ENCODE measurements at places on chromosomes 5 and 9.

DNA sequence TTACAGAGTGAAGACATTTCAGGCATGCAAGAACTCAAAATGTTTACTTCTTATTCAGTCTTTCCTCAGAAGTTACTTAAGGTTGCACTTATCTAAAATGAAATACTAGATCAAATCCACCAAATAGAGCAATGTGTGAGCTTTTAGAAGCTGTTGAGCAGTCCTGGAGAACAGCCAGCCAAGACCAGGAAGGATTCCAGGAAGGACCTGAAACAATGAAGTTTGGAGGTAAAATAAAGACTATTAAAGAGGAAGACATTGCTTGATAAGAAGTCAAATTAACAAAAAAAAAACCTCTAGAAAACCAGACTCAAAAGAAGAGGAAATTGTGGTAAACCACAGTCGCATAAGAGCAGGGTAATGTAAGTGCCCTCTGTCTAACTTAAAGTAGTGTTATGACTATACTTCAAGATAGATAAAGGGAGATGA is 156.2 kb upstream of the S1PR3 start:
- no peak for DNase-seq

GRCh38 chr9:73269430-73270101 is 117.9 kb downstream of the ANXA1 start:
- DNase-seq: no peak

DNA sequence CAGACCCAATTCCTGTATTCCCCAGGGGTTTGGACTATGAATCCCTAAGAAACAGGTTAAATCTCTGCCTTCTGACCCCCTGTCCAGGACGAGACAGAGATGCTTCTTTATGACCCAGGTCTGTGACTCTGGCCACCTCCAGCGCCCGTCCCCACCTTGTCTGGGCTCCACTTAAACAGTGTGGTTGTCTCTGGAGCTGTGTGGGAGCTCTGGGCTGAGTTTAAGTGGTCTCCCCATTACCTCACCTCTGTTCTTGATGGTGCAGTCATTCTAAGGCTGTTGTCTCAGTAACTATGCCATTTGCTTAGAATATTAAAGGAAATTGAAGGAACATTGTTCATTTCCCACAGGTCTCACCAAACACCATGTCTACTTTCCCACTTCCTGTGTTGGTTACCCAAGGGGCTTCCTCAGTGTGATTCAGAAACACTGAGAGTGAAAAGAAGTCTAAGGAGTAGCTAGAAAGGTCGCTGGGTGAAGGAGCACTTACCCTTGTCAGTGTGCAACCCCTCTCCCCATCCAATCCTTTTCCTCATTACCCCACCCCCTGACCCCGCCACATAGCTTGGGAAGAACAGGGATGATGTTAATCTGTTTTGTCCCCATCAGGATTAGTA is 127.8 kb upstream of the CKMT2 start:
- DNase-seq: no peak

- DNase-seq: no peak
Observed at GRCh38 chr5:14405706-14406553, 175.7 kb upstream of the OTULINL start.

- no peak for DNase-seq
Observed at GRCh38 chr9:94950040-94950578, 223.6 kb downstream of the AOPEP start.

- DNase-seq: no peak
Observed at GRCh38 chr5:164265566-164265965, 760.1 kb downstream of the MAT2B start.

DNA sequence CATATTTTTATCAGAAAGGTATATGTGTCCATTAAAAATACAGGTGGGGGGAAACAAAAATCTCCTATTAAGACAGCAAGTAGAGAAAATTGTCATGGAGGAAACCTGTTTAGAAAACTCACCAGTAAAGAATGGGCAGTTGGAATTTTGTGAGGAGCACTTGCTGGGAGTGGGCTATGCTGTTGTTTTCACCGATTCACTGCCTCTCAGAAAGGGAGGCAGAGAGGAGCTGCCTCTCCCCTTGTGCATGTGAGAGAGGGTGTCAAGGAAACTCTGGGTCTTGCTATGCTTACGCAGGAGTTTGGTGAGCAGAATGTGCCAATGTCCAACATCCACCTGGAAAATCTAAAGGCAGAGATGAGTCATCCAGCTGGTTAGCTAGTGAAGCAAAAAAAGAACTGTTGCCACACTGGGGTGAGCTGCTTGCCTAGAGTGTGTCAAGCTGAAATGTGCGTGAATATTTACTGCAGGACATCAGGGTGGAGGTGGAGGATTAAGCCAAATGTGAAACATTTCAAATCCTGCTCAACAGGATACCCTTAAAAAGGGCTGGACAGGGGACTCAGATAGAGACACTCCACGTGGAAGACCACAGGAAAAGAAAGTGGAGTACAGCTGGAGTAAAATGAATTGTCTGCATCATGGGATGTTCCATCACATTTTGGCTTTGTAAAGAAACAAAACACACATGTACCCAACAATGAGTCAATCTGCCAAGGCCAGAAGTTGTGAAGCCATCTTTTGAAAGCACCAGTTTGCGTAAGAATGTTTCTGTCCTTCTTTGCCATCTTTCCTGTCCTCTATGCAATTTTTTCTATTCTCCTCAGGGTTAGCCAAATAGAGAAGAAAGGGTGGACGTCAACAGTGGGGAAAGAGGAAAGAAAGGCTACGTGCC is 449.7 kb upstream of the MPDZ start:
- DNase-seq: no peak

- DNase-seq: no peak
Observed at GRCh38 chr9:87795178-87795577, 69.3 kb downstream of the CTSL start.

GRCh38 chr9:113131689-113132151 is 19.1 kb upstream of the SLC31A2 start:
- no peak for DNase-seq

GRCh38 chr5:126516133-126516532 is 78.9 kb downstream of the ALDH7A1 start:
- DNase-seq: no peak

GRCh38 chr5:160921-161802 is 30.1 kb upstream of the LRRC14B start:
- DNase-seq: no peak

GRCh38 chr5:107769519-107769918 is 98.8 kb upstream of the EFNA5 start:
- no peak for DNase-seq

- DNase-seq: no peak
Observed at GRCh38 chr5:132179405-132179804, 48.2 kb downstream of the P4HA2 start.

- DNase-seq: no peak
Observed at GRCh38 chr9:136278221-136278620, 25.7 kb downstream of the CCDC187 start.

DNA sequence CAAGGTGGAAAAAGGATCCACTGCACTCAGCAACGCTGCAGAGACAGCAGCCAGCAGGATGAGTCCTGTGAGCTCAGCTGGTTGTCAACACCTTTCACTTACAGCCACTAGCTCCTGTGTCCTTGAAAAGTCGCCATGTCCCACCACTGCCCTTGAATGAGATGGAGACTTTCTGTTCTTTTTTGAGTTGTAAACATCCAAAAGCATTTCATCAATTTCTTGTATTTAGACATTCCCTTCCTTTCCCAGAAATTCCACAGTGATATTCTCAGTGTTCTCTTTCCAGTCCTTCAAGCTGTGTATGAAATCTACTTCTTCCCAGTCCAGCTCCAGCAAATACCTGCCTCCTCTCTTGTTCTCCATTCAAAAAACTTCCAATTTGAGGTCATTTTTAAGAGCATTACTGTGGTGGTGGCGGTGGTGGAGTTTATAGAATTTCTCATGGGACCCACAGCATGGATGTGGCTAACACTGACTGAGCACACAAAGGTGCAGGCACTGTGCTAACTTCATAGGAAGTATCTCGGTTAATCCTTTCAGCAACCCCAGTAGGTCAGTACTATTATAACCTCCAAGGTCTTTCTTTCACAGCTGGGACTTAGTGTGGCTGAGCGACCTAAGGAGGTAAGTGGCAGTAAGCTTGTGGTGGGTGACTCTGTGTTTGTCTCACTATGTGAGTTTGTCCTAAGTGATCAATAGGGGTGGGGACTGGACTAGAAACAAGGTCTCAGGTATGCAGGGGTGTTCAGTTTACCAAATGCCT is 15.0 kb upstream of the GPX3 start:
- DNase-seq: no peak

DNA sequence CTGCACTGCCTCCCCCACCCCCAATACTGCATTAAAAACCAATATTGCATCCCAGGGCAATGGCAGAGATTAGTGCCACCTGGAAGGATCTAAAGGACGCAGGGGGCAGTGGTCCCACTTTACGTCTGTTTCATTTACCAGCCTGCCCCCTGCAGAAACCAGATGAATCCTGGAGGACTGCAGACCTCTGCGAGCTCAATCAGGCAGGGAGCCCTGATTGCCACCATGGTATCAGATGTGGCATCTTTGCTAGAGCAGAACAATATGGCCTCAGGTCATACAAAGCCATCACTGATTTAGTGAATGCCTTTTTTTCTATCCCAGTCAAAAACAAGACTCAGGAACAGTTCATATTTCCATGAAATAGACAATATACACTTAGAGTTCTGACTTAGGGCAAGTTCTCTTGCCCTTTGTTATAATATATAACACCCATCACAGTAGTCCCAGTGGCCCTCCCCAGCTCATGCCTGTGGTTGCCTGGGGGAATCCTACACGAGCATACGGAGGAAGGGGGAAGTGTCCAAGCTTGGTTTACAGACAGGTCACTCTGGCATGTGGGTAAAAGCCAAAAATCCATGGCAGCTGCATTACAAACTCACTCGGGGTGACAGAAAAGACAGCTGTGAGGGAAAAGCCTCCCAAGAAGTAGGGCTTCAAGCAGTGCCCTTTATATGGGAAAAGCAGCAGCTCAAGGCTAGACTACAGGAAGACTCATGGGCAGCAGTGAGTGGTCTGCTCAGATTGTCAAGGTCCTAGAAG is 85.1 kb downstream of the MED27 start:
- DNase-seq: no peak

GRCh38 chr9:93112864-93113389 is 16.9 kb downstream of the CARD19 start:
- DNase-seq: no peak

DNA sequence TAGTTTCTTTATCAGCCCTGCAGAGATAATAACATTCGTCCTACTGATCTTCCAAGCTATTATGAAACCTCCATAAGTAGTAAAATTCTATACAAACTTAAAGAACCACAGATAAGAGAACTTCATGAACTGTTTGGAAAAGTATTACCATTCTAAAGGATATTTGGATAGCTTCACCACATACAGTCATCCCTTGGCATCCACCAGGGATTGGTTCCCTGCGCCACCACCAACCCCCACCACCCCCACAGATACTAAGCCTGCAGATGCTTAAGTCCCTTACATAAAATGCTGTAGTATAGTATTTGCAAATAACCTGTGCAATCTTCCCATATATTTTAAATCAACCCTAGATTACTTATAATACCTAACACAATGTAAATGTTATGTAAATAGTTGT is 61.4 kb upstream of the SHISAL2B start:
- no peak for DNase-seq

DNA sequence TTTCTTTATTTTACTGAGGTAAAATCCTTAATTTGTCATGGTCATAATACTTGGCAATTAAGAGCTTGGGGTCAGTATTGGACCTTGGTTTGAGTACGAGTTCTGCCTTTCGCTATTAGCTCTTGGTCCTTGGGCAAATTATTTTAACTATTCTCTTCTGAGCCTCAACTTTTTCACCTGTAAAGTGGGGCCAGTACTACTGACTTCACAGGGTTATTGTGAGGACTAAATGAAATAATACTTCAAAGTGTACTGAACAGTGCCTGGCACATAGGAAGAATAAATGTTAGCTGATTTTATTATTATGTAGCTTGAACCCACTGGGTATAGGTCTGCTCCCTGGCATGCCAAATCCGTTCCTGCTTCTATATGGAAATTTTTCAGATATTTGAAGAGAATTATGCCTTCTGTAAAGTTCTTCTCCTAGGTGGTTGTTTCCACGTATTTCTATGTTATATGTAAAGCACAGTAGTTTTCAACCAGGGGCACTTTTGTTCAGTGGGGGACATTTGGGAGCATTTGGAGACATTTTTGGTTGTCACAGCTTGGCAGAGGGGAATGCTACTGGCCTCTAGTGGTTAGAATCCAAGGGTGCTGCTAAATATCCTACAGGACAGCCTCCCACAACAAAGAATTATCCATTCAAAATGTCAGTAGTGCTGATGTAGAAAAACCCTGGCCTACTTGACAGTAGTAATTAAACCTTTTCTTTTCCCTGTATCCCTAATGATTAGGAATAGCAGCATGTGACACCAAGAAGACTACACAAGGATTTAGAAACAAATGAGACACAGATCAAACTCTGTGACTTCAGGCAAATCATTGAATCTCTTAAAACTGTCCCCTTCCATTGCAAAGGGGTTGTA is 4.5 kb downstream of the RCL1 start:
- DNase-seq: no peak

DNA sequence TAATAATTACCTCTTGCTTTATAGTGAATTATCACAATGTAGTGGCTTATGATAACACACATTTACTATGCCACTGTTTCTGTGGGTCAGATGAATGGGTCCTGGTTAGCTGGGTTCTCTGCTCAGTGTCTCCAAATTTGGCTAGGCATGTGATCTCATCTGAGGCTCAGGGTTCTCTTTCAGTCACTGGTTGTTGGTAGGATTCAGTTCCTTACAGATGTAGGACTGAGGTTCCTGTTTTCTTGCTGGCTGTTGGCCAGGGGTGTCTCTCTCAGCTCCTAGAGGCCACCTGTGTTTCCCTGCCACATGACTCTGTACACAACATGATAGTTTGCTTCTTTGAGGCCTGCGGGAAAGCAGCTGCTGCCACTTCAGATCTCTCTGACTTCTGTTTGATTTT is 7.1 kb downstream of the NFX1 start:
- DNase-seq: no peak

- DNase-seq: no peak
Observed at GRCh38 chr5:152061095-152061494, 136.4 kb upstream of the GLRA1 start.

DNA sequence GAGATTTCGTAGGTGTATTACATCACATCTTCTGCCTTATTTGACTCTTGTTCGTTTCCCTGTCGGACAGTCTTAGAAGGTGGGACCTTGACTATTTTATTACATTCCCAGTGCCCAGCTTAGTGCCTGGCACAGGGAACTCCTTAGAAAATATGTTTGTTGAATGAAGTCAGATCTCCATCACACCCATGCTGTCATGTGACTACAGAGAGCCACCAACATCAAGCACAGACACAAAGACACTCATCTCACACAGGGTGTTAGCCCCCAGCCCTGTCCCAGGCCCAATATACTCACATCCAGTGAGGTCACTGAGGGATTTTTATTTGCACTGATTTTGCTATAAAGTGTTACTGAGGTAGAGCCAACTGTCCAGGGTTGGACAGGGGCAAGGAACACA is 692 bp upstream of the SRA1 start:
- no peak for DNase-seq

GRCh38 chr5:34977934-34978613 is 48.7 kb downstream of the DNAJC21 start:
- no peak for DNase-seq
